Foreskin melanocyte (primary cell): ENCODE measurements at places on chromosomes 2 and 18.

GRCh38 chr18:7413906-7414305 is 153.2 kb upstream of the PTPRM start:
- DNase-seq: no peak

GRCh38 chr2:79041032-79041448 is 15.5 kb downstream of the REG3G start:
- peak; percentile 9 for DNase-seq

GRCh38 chr2:84904717-84905174 is 710 bp upstream of the TMSB10 start:
- no peak for DNase-seq

DNA sequence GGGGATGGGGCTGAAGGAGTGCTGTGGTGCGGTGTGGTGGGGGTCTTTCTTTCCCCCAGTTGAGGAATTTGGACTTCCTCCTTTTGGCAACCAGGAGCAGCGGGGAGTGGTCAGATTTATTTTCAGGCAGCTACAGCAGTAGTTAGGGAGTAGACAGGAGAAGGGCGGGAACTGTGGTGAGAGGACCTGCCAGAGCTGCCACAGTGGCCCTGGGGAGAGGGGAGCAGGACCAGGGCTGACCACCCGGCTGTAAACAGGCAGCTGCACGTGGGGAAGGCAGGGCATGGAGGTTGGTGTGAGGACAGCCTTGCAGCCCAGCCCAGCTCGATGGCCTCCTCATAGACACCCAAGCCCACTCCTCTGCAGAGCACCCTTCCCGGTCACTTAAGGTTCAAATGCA is 197.2 kb downstream of the GLI2 start:
- no peak for DNase-seq

- no peak for DNase-seq
These were observed 414.2 kb upstream of the MMADHC start for GRCh38 chr2:150001788-150002187.

DNA sequence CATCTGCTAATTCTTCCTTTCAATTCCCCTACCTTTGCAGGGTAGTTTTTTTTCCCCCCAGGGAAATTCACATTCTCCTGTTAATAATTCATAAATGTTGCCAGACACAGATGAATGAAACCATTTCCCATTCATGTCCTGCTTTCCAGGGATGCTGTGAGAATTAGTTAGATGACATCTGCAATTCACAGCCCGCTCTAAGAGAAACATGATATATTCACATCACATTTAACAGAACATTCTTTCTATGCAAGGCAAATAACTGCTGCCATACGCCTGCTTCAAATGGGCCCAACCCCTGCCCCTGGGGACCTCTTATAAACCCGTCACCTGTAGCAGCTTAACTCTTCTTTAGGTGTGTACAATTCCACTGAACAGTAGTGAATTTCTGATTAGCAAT is 110.6 kb upstream of the CTAGE1 start:
- DNase-seq: no peak

GRCh38 chr2:167293172-167293781 is 405.0 kb downstream of the XIRP2 start:
- DNase-seq: peak; percentile 13

DNA sequence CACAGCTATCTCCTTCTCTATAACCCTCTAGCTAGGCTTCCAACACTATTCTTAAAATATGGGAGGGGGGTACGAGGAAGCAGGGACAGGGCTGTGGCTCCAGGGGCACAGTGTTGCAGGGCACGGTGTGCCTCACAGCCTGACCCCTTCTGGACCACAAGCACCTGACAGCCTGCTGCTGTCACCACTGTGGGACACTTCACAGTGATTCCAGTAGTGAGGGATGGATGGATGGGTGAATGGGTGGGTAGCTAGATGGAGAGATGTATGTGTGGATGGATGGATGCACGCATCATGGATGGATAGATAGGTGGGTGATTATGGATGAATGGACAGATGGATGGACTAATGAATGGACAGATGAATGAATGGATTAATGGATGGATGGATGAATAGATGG is 21.6 kb downstream of the PXDN start:
- DNase-seq: no peak

- DNase-seq: no peak
These were observed 84.7 kb downstream of the ICA1L start for GRCh38 chr2:202786842-202787241.
